ENCODE measurements at places on chromosomes 1 and 21.

GRCh38 chr21:45513741-45514310 lies 28.4 kb downstream of the SLC19A1 start:
- DNase-seq = no peak

GRCh38 chr1:117284399-117285215 lies 73.9 kb upstream of the VTCN1 start:
- peak; percentile 72 for DNase-seq

DNA sequence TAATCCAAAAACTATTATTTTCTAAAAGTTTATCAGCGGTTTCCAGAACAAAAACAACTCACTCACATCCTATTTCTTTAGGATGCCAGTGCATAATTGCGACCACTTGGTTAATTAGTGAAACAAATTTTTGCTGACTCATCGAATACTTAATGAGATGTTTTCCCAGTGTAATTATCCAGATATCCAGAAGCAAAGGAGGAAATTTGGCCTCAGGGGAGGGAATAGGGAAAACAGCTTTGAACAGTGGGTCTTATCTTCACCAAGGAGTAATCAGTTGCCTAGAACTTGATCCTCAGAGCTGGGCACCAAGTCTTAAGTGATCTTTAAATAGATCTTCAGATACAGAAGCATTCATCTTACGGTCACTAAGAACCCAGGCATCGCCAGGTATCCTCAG lies 24.3 kb downstream of the STYXL2 start:
- DNase-seq = no peak

DNA sequence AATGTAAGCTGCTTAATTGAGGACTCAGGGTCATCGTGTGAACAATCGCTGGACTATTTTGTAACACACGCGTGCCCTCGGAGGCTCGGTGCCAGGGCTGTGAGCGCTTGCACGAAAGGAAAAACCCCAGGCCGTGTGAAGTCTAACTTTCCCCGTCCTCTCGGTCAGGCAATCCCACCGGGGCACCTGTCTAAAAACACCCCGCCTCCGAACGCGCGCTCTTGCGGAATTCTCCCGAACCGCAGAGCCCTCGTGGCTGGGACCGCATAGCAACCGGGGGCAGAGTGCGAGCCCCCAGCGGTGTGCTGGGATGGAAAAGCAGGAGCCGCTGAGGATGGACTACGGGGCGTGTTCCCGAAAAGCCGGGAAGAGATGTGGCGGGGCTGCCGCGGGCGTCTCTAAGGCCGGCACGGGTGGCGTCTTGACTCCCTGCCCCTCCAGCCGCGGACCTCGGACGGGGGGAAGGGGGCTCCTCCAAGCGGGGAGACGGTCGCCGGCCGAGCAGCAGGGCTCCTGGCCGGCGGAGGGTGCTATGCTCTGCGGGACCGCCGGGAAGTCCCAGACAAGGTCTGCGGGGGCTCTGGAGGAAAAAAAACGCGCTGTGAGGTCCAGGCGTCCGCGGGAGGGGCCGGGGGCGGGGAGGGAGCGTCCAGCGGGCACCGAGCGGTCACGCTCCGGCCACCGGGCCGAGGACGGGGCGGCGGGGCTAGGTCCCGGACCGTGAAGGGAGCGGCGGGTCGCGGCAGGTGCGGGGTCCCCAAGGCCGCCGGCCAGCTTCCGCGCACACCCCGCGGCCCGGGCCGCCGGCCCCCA lies 936 bp downstream of the ZBTB21 start:
- peak; percentile 41 for DNase-seq

GRCh38 chr1:172719694-172720138 lies 60.8 kb downstream of the FASLG start:
- DNase-seq = peak; percentile 65

GRCh38 chr1:232792949-232793348 lies 12.3 kb upstream of the MAP10 start:
- DNase-seq = no peak
